ENCODE measurements at places on chromosomes 3 and 15.

DNA sequence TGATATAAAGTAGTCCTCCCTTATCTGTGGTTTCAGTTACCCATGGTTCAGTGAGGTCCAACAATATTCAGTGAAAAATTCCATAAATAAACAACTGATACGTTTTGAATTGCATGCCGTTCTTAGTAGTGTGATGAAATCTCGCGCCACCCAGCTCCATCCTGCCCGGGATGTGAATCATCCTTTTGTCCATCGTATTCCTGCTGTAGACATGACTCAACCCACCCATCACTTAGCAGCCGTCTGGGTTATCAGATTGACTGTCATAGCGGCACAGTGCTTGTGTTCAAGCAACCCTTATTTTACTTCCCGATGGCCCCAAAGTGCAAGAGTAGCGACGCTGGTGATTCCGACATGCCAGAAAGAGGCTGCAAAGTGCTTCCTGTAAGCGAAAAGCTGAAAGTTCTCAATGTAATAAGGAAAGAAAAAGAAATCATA lies 48.0 kb upstream of the MEX3B start:
- DNase-seq = no peak

- DNase-seq = no peak
These were observed 63.9 kb downstream of the PGPEP1L start for GRCh38 chr15:98943601-98944151.

DNA sequence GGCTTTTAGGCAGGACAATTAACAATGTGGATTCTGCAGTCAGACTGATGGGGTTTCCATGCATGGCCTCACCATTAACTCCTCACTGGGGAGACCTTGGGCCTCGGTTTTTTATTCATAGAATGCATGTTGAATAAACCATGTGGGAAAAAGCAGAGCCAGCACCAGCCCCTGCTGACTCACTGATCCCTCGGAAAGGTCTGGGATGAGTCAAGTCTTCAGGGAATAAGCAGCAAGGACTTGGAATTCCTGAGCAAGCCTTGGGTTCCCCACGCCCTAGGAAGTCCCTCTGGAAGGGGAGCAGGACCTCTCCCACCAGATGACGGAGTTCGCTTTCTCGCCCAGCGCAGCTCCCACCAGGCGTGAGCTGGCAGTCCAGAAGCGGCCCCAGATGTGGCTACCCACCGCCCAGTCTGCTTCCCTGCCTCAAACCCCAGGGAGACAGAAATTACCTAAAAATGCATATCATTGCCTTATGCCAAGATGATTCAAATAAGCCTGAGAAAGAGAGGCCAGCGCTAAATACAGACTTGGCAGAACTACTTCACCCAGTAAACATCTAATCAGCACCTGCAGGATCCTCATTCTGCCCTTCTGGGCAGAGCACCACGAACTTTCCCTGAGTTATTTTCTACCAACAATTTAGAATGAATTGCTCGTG lies 45.4 kb downstream of the BTD start:
- peak; percentile 40 for DNase-seq

DNA sequence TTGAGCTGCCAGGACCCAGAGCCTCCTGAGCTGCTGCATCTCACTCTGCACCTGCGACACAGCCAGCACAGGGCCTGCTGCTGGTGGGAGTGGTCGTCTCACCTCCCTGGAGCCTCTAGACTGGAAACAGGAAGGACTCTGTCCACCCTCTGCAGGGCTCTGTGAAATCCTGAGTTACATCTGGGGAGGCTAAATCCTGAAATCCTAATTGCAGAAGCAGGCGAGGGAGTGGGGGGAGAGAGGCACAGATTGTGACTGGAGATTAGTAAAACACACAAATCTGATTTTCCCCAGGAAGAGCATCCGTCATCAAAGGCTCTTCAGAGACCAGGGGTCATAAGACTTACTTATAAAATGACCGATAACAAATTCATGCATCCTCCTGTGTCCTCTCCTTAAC lies 31.6 kb upstream of the GABRG3 start:
- no peak for DNase-seq

GRCh38 chr3:177731644-177732268 lies 534.5 kb upstream of the TBL1XR1 start:
- no peak for DNase-seq

GRCh38 chr3:73327052-73327451 lies 265.6 kb downstream of the EBLN2 start:
- no peak for DNase-seq

DNA sequence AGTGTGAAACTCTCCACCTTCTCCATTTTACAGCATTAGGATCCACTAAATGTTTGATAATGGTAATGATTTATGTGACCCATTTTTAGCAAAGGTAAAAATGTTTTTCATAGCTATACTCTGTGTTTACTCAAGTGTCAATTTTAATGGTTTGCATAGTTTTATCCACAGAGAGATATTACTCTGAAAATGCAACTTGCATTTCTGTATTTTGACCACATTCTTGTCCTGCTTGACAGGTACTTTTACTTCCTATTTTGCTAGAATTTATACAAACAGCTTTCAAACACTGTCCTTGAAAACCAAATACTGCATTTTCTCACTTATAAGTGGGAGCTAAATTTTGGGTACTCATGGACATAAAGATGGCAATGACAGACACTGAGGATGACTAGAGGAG lies 62.9 kb downstream of the SERPINI1 start:
- no peak for DNase-seq

DNA sequence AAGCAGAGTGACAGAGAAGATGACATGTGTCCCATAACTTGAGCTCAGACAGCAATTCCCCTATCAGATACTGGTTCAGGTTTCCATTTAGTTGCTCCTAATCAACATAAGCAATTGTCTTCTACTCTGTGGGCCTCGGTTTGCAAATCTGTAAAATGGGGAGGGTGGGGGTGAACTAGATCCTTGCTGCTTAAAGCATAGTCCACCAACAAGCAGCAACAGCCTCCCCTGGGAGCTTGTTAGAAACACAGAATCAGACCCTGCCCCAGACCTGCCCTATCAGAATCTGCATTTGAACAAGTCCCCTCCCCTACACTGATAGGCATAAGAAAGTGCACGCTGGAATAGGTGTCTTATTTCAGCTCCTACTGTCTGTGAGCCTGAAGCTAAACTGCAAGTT lies 87.8 kb downstream of the CEMIP start:
- no peak for DNase-seq

- DNase-seq = no peak
These were observed 5.0 kb downstream of the PEAK1 start for GRCh38 chr15:77414789-77415442.

DNA sequence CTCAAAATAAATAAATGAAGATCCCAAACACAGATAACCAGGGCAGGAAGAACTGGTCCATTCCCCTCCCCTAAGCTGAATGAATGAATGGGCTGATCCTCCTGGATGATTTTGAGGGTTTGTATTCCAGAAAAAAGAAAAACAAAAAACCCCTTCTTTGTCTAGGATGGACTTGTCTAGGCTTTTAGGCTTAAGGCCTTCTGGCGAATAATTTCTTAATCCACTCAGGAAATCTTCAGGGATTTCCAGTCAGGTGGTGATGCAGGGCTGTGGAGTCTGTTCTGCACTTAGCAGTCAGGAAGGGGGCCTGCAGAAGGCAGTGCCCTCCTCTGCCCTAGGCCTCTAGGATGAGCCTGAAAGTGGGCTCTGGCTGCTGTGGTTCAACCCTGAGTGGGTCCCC lies 52.1 kb downstream of the BDH1 start:
- no peak for DNase-seq

DNA sequence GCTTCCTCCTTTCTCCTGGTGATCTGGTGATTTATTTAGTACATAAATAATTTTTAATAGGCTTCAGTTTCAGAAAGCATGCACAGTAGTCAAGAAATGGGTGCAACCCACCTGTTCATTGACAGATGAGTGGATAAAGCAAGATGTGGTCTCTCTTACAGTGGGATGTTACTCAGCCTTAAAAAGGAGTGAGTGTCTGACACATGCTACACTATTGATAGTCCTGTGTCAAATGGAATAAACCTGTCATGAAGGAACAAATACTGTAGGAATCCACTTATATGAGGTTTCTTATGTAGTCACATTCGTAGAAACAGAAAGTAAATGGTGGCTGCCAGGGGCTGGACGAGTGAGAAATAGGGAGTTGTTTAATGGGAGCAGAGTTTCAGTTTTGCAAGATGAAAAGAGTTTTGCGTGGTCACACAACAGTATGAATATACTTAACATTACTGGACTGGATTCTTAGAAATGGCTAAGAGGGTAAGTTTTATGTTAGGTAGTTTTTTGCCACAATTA lies 56.0 kb upstream of the PPARG start:
- no peak for DNase-seq

GRCh38 chr3:164832216-164832615 lies 246.1 kb downstream of the SI start:
- no peak for DNase-seq

GRCh38 chr15:72502220-72502809 lies 28.2 kb downstream of the ARIH1 start:
- no peak for DNase-seq
